IMR-90 (cell line): ENCODE measurements at places on chromosomes 12 and 14. TPM values are rescaled to one million over a fixed set of nuclear protein-coding genes. Genes with fewer than 3 reads are reported as not detected.

The C3AR1 gene
- 0.28 and 0.36 TPM in 2 replicates for total RNA-seq

The CCDC38 gene
- total RNA-seq = not detected in 2 replicates

The ADGRD1 gene
- not detected in 2 replicates for total RNA-seq

The GATC gene
- 15.6 and 16.5 TPM in 2 replicates for total RNA-seq

The DPF3 gene
- total RNA-seq = 32.8 and 48.9 TPM in 2 replicates

The SLC41A2 gene
- total RNA-seq = 6.8 and 14.4 TPM in 2 replicates

The TRPV4 gene
- total RNA-seq = 1.1 TPM in 2 replicates

The PRR4 gene
- 0.72 and 0.83 TPM in 2 replicates for total RNA-seq

The SERPINA10 gene
- total RNA-seq = not detected in 2 replicates

The KLHL33 gene
- under 0.01 TPM in 2 replicates for total RNA-seq

The MYL6 gene
- total RNA-seq = 4,816 and 6,155 TPM in 2 replicates

The RASAL1 gene
- total RNA-seq = not detected in 2 replicates

The CDK17 gene
- total RNA-seq = 50.2 and 58.9 TPM in 2 replicates

The CD163 gene
- not detected in 2 replicates for total RNA-seq

The PAX9 gene
- total RNA-seq = not detected in 2 replicates

The CLEC1B gene
- not detected in 2 replicates for total RNA-seq

The EFS gene
- 2.2 and 2.5 TPM in 2 replicates for total RNA-seq

The MYBPC1 gene
- not detected in 2 replicates for total RNA-seq

The TTC9 gene
- total RNA-seq = not detected in 2 replicates

The CRACR2A gene
- total RNA-seq = 0.54 and 0.83 TPM in 2 replicates

The EML5 gene
- total RNA-seq = 22.2 and 34.7 TPM in 2 replicates

The CIPC gene
- total RNA-seq = 12.9 and 13.1 TPM in 2 replicates

The TMCC3 gene
- 0.28 and 0.36 TPM in 2 replicates for total RNA-seq

The EMP1 gene
- 137 and 570 TPM in 2 replicates for total RNA-seq

The RASSF9 gene
- 0.18 and 0.28 TPM in 2 replicates for total RNA-seq

The UNC119B gene
- total RNA-seq = 8.4 and 10.3 TPM in 2 replicates

The SVOP gene
- total RNA-seq = not detected in 2 replicates

The OVCH1 gene
- under 0.01 and 0.18 TPM in 2 replicates for total RNA-seq

The NT5DC3 gene
- total RNA-seq = 17.6 and 23.1 TPM in 2 replicates

The MYH7 gene
- not detected in 2 replicates for total RNA-seq

The PLEKHH1 gene
- under 0.01 TPM in 2 replicates for total RNA-seq

The ACOT4 gene
- 0.28 and 0.54 TPM in 2 replicates for total RNA-seq
